ENCODE measurements at places on chromosomes 12 and 14.

DNA sequence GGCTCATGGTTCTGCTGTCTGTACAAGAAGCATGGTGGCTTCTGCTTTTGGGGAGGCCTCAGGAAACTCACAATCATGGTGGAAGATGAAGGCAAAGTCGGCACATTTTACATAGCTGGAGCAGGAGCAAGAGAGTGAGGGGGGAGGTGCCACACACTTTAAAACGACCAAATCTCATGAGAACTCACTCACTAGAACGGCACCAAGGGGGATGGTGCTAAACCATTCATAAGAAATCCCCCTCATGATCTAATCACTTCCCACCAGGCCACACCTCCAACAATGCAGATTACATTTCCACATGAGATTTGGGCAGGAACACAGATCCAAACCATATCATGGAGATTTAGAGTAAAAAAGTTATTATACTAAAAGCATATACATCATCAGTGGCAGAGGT, 13.6 kb upstream of the LEMD3 start:
- no peak for DNase-seq

- no peak for DNase-seq
These were observed 39.1 kb downstream of the SLC8A3 start for GRCh38 chr14:70149596-70150165.

DNA sequence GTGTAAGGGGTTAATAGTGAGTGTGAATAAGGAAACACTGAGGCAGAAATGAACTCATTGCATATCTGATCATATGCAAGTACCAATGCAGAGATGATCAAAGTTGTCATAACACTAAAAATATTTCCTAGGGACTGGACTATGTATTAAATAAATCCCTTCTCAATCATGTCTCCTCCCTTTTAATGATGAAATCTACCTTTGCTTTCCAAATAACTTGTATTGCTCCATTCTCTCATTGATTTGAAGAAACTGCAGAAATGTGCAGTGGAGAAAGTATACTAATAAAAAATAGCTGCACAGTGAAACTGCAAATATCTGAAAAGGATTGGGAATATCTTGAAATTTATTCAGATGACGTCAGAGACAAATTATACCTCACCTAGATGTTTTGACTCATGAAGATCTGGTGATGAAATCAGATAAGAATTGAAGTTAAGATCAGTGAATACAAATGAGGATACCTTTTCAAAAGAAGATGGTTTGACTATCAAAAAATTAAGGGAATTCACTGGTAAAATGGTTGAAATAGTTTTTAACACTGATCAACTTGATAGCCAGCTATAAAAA, 1264.9 kb upstream of the USP15 start:
- DNase-seq, result no peak

DNA sequence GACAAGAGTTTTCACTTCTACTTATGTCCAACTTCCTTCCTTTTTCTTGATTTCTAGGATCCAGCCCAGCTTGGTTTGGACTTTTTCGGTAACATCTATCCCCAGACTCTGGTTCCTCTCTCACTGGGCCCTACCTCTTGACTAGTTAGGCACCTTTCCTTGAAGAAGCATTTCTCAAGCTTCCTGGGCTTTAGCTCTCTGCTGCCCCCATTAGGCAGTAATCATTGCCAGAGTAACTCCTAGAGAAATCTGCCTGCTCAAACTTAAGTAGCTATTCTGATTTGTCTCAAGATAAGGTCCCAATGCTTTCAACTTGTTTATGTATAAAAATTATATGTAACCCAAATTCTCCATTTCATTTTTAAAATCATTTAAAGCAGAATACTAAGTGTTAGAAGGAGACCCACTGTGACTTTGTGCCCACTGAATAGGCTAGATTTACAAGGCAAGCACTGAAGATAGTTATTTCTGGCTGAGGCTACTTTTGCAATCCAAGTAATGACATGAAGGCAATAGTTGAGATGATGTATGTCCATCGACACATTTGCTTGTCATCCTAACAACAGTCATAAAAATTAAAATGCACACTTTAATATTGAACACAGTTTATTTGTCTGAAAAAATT, 275.0 kb upstream of the G2E3 start:
- DNase-seq, result no peak

- DNase-seq, result no peak
These were observed 6.1 kb upstream of the SRSF5 start for GRCh38 chr14:69760810-69761209.

DNA sequence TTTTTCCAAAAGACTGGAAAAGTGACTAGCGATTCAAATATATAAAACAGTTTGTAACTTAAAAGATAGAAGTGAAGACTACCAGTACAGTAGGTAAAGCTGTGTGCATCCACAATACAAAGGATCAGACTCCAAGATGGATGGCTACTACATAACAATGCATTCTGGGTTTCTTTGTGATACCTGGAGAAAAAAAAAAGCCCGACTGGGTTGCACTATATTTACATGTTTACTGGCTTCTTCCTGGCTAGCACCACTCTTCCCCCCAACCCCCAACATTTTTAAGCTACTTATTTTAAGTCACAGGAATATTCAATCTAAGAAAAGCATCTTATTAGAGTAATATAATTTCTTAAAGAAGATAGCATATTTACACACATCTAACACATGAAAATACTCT, 61.1 kb upstream of the SINHCAF start:
- no peak for DNase-seq

- DNase-seq, result no peak
These were observed 22.9 kb downstream of the DYRK4 start for GRCh38 chr12:4584896-4585295.
